Stimulated activated CD8-positive, alpha-beta memory T cell treated with anti-CD3 and anti-CD28 coated beads, Interleukin-7, amount 100 ng/mL, for 1 hour (primary cell): ENCODE measurements at places on chromosomes 1 and 21.

- no peak for DNase-seq
Observed at GRCh38 chr1:9069326-9070100, at the start of gene SLC2A5. Gene SLC2A5, minus strand, starts transcription at chr1:9069635. Its CDS starts 99 bp downstream, at chr1:9069536.

DNA sequence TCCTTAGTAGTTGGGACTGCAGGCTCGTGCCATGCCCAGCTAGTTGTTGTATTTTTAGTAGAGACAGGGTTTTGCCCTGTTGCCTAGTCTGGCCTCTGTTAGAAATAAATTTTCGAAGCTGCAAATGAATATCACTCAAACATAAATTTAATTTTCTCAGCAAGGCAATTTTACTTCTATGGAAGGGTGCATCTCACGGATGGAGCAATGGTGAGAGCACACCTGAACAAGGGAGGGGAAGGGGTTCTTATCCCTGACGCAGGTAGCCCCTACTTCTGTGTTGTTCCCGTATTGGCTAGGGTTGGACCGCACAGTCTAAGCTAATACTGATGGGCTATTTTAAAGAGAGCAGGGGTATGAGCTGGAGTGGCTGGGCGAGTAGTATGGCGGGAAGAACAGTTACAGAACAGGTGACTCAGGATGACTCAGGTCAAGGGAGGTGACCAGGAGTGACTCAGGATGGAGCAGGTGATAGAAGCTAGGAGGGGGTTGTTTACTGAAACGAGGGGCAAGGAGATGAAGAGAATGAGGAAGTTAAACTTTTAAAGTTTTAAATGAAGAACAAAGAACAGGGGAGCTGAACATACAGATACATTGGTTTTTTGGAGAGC lies 7.5 kb downstream of the MDM4 start:
- no peak for DNase-seq

GRCh38 chr21:33753886-33754285 lies 111.6 kb downstream of the ITSN1 start:
- no peak for DNase-seq

- no peak for DNase-seq
Observed at GRCh38 chr1:12618661-12618964, 603 bp upstream of the DHRS3 start.

- no peak for DNase-seq
Observed at GRCh38 chr1:71307451-71307850, 226.6 kb upstream of the ZRANB2 start.

- DNase-seq, result no peak
Observed at GRCh38 chr1:183967914-183968313, 69.6 kb downstream of the COLGALT2 start.

DNA sequence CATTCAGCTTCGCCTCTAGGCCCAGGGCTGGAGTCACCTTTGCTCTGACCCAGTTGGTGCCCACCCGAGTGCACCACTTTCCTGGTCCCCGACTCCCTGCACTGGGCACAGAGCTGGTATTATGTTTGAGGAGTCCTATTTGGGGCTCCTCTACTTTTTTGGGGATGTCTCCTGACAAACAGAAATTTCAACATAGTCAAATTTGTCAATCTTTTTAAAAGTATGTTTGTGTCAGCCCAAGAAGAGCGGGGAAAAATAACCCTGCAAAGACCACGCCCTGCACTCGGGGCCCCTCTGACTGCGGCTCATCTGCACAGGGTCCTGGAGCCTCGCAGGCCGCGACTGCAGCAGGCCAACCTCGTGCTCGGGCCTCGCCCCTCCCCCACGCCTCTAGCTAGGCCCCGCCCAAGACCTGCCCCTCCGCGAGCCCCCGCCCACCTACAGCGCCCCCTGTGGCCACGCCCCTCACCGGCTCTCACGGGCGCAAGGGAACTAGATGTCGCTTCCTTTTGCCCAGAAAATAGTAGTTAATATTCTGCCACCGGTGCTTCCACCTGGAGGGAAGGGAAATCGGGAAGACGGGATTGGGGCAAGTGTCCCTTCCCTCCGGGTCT lies 11.4 kb downstream of the FAM229A start:
- peak; percentile 46 for DNase-seq

DNA sequence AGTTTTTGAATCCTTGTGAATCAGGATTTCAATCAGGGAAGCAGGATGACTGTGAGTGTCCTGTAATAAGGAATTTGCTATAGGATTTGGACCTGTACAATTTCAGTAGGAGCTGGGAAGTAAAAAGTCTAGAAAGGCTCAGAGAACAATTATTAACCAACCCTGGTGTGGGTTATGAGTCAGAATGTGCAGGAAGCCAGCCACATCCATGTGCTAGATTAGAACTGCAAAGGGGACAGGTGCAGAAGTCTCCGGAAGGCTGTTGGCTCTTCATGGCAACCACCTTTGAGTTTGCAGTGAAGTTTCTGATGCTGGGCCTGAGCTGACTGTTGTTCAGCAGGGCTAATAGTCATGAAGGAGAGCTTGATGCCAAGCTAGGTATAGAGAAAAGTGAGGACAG lies 70.7 kb downstream of the SPATA46 start:
- DNase-seq, result no peak

DNA sequence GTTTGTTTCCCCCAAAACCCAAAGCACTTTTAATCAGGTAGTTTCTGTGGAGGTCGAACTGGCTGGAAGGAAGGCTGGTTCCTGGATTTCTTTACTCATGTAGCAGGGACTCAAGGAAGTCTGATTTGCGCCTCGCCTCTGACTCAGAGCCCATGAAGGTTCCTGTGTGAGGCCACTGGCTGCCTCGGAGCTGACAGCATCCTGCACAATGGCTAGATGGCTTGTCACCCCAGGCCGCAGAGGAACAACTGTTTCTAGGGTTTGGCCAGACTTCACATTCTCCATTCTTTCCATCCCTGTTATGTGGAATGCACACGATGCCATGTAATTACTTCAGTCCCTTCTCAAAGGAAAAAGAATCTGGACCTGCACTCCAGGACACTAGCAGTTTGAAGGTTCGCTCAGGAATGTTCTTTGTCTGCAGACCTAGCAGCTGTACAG lies 39.1 kb upstream of the PRSS38 start:
- no peak for DNase-seq

DNA sequence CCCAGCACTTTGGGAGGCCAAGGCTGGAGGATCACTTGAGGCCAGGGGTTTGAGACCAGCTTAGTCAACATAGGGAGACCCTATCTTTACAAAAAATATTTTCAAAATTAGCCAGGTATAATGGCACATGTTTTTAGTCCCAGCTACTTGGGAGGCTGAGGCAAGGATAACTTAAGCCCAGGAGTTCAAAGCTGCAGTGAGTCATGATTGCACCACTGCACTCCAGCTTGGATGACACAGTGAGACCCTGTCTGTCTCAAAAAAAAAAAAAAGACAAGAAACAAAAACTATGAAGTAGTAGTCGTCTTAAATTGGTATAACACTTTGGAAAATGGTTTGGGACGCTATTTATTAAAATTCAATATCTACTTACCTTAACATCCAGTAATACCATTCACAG lies 7.7 kb downstream of the AIM2 start:
- DNase-seq, result no peak

GRCh38 chr1:53246261-53247134 lies 8.2 kb upstream of the MAGOH start:
- DNase-seq, result no peak

- DNase-seq, result no peak
Observed at GRCh38 chr1:209454340-209454994, 129.0 kb upstream of the CAMK1G start.

- DNase-seq, result no peak
Observed at GRCh38 chr1:44696101-44696500, 21.6 kb downstream of the ARMH1 start.

DNA sequence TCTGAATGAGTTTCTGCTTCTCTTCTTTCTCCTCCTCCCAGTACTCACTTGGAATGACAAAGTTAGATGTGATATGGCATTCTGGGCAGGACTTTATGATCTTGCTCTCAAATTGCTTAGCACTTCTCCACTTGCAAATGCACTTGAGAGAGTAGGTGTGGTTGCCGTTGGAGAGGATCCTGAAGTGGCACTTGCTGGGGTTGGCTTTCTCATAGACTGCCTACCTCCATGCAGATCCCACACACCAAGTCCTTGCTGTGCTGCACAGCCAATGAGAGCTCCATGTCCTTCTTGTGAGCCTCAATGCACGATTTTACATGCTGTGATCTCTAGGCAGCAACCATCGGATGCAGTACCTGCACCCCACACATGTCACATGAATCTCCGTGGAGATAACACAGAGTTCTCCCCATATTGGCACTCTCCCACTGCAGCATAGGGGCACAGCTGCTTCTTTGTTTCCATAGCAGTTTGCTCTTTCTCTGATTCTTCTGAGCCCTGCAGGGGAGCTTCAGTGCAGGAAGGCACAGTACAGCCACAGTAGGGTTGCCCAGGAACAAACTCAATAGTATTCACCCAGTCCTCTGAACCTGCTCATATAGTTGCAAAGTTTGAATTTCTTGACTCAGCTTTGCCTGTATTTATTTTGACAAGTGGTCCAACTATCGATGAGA lies 45.2 kb downstream of the ZNF691 start:
- DNase-seq, result no peak
